ENCODE measurements at places on chromosomes 3 and 15. TPM values are rescaled to one million over a fixed set of nuclear protein-coding genes. Genes with fewer than 3 reads are reported as not detected.

The SI gene
- total RNA-seq: not detected

The EBLN2 gene
- total RNA-seq: 1.7 TPM

The IRAK2 gene
- 4.2 TPM for total RNA-seq

The WNT5A gene
- total RNA-seq: 3.6 TPM

The GOLGA8J gene
- total RNA-seq: 0.20 TPM
